ENCODE measurements at places on chromosomes 4 and X.

DNA sequence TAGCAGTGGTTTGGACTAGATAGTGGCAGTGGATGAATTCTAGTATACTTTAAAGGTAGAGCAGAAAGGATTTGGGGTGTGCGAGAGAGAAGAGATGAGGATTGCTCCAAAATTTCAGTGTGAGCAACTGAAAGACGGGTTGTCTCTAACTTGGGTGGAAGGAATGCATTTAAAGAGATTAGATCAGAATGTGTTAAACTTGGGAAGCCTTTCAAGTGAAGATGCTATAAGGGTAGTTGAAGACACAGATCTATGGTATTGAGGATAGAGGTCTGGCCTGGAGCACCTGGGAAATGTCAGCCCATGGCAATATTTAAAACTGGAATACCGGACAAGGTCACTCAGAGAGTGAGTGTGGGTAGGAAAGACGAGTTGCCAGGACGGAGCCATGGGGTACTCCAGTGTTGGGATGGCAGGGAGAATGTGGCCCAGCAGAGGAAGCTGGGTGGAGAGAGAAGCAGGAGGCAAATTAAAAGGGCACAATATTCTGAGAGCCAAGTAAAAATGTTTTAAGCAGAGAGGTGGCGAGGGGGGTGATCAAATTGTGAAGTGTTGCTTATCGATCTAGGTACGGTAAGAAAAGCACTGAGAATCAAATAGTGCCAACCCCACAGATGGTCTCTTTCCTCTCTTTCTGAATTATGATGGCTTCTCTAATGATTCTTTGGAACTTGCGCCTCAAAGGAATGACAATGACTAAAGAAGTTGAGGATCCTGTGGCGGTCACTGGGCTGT lies 50.5 kb downstream of the ENOPH1 start:
- no peak for DNase-seq

GRCh38 chr4:85898231-85898630 lies 423.3 kb downstream of the ARHGAP24 start:
- no peak for DNase-seq

- DNase-seq, result no peak
These were observed 9.5 kb downstream of the GALNT7 start for GRCh38 chr4:173178144-173178543.

- no peak for DNase-seq
These were observed 1278.6 kb downstream of the PCDH7 start for GRCh38 chr4:31998807-31999206.

- no peak for DNase-seq
These were observed 478 bp upstream of the PLXNA3 start for GRCh38 chrX:154457491-154458115.

- no peak for DNase-seq
These were observed 412.1 kb upstream of the RASGEF1B start for GRCh38 chr4:81883530-81884450.

DNA sequence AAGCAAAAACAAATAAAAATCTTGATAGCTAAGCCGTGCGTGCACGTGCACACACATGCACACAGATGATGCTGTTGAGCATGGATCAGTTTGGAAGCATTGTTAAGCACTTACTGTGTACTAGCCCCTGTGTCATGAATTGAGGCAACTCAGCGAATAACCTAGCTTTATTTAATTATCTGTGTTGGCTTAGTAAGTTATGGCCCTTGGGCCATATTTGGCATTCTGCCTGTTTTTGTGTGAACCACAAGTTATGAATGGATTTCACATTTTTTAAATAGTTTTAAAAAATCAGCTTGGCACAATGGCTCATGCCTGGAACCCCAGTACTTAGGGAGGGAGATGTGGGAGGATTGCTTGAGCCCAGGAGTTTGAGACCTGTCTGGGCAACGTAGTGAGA lies 113.6 kb upstream of the CBLL2 start:
- peak; percentile 23 for DNase-seq

GRCh38 chr4:145453163-145453520 lies 28.5 kb upstream of the SMAD1 start:
- no peak for DNase-seq

DNA sequence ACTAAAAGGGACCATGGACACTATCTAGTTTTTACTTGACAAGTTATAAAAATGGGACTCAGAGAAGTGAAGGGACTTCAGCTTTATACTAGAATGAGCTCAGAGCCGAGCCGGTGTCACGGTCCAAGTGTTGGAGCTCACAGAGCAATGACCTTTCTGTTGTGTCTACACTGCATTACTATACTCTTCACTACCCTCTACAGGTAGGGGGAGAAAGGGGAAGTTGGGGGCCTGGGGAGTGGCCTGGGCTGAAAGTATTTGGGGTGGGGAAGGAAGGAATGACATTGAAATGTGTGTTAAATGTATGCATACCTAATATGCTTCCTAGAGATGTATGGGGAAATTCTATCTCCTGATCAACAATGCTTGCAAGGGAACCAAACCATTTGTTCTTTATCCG lies 48.8 kb upstream of the HHIP start:
- no peak for DNase-seq

- no peak for DNase-seq
These were observed 186.1 kb upstream of the CASK start for GRCh38 chrX:42109428-42109827.

DNA sequence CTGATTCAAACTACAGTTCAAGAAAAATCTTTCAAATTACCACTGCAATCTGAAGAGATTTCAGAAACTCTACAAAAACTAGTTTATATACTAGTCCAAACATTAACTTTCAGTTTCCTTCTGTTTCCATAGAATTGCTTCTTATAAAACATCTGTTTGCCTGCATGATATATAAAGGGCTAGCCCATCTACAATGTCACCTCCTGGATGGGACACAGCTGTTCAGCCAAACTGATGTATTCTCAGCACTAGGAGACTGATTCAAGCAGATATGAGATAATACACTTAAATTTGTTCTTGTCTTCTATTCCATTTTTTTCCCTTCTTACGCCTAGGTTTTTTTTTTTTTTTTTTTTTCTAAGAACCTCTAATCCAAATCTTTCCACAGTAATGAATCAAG lies 1569.7 kb upstream of the IGFBP7 start:
- DNase-seq, result no peak

DNA sequence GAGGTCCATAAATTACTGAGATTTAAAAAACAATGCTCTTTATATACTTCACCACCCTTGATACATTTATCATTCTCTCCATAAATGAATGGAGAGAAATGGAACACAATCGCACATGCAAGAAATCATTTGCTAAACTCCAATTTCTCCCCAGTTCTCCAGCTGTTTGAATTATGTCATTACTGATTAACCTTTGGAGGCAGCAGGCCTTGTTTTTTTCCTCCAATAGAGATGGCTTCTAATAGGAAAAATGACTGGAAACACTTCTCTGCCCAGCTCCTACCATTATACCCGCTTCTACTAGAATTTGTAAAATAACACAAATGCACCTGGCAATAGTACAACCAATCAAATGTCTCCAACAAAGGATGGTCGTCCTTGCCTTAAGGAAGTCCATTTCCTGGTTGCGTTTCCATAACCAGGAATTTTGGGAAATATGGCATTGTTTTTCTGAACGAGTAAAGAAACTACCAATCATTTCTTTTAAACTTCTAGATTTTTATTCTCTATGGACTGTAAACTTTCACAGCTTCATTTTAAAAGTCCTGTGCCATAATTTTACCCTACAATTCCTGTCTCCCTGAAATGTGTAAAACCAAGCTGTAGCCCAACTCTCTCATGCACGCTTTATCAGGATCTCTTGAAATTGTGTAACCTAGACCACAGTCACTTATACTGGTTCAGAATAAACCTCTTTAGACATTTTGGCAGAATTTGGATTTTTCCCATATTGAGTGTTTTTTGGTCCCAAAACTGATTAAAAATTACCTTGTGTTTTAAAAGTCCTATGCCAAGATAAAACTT lies 60.1 kb downstream of the APBB2 start:
- DNase-seq, result no peak

DNA sequence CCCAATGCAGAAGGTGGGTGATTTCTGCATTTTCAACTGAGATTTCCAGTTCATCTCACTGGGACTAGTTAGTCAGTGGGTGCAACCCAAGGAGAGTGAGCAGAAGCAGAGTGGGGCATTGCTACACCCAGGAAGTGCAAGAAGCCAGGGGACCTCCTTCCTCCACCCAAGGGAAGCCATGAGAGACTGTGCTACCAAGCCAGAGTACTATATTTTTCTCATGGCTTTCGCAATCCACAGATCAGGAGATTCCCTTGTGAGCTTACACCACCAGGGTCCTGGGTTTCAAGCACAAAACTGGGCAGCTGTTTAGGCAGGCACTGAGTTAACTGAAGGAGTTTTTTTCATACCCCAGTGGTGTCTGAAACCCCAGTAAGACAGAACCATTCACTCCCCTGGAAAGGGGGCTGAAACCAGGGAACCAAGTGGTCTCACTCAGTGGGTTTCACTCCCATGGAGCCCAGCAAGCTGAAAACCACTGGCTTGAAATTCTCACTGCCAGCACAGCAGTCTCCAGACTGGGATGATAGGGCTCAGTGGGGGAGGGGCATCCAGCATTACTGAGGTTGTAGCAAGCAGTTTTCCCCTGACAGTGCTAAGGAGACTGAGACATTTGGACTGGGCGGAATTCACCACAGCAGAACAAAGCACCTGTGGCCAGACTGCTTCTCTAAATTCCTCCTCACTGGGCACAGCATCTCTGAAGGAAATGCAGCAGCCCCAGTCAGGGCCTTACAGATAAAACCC lies 903.4 kb downstream of the TECRL start:
- no peak for DNase-seq

DNA sequence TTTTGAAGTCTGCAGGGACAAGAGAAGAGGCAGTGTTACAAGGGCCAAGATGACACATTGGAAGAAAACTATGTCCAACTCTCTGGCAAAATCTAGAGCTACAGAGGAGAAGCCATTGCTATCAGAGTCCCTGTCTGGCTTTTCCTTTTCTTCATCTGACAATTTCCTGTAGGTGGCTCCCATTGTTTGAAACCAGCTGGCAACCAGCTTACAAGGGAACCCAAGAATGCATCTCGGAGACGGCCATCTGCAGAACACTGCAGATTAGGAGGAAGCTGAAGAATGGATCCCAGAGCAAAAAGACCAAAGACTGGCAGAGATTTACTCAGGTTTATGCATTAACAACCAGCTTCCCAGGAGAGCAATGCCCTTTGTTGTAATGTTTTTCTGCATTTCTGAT lies 216.2 kb upstream of the CTSO start:
- no peak for DNase-seq

GRCh38 chr4:94574050-94574449 lies 122.3 kb downstream of the PDLIM5 start:
- no peak for DNase-seq

- DNase-seq, result no peak
These were observed 44.9 kb upstream of the SPRY1 start for GRCh38 chr4:123351713-123352112.

DNA sequence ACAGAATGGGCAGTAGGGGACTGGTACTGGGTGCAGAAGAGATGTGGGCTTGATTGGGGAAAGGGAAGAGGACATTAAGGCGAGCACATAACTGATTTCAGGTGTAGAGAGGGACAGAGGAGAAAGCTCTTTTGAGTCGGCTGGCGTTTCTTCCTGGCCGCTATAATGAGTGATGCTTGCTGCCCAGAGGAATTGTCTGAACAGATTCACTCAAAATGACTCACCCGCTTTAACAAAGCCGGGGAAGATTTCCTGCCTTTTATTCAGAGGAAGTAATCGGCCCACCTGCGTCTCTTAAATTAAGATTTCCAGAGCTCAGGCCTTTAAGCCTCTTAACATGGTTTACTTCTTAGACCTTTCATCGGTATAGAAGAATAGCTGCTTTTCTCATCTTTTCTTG lies 102.1 kb upstream of the AP1S2 start:
- peak; percentile 15 for DNase-seq

DNA sequence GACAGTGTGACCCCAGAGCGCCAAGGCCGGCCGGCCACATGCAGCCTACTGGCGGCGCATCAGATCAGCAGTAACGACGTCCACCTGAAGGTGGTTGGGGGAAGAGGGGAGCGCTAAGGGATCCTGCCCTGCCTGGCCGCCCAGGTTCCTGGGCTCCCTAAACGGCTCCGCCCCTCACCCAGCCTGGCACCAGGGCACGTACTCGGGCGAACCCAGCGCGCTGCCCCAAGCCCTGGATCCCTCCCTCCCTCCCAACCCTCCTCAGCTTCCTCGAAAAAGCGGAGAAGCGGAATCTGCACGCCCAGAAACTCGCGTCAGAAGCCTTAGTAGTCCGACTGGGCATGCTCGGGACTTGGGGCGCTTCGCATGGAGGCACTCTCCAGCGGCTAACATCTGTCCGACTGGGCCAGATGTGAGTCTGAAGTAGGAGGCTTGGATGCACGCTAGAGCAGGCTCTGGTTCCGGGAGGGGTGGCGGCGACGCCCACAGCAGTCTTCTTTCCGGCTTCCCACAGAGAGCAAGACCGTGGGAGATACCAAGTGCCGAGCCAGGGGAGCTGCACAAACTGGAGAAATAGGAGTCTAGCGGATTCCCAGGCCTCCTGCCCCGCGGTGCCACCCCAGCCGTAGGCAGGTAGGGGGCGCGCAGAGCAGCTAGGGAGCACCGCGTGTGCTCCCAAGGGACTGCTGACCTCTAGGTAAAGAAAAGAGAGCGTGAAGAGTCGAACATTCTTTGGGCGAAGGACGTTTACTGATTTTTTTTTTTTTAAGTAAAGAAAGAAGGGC lies 114.3 kb upstream of the TEX13C start:
- peak; percentile 4 for DNase-seq

DNA sequence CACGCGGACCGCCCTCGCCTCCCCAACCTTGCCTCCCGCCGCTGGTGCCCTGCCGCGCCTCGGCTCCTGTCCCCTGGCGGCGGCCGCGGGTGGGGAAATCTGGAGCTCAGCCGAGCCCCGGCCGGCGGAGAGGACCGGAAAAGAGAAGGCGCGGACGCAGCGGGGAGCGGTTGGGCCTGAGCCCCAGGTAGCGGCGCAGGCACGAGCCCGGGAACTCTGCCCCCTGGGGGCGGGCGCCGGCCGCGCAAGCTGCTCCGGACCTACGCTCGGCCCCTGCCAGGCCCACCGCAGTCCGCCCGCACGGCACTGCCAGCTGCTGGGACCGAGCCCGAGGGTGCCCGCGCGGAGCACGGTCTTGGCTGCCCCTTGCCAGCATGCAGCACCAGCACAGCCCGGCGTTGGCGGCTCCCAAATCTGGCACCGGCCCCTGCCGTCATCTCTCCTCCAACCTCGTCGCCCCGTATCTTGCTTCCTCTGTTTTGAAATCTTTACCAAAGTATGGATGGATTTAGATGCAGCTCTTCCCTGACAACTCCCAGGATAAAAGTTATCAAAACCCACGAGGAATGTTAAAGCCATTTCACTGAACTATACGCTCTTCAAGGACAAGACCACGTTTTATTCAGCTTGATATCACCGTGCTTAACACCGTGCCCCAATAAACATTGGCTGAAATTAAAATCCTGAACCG lies at the start of gene PRSS12:
Gene PRSS12, minus strand, starts transcription at position 161 of the 691 bp plus-strand sequence. CDS start 283 bp downstream, outside the sequence.
- DNase-seq, result peak; percentile 59

GRCh38 chr4:89134775-89135319 lies 23.5 kb downstream of the TIGD2 start:
- peak; percentile 88 for DNase-seq

GRCh38 chrX:63930140-63930539 lies 145.1 kb upstream of the ARHGEF9 start:
- DNase-seq, result peak; percentile 3

DNA sequence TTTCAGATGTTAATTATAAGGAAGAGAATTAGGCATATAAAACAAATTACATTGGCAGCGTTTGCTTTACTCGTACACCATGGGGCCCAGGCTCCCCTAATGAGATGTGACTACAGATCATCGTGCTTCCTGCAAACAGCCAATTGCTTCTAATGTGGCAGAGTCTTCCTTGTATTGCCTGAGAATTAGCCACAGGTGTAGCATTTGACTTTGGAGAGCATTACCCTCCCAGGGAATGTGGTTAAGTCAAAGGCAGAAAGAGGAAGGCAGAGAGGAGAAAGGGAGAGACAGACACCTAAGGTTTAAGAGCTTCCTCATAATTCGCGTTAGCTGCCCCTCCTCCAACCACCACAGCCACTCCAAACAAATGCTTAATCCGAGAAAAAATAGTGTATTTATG lies 97.0 kb downstream of the MID1IP1 start:
- DNase-seq, result no peak
